ENCODE measurements at places on chromosomes 11 and 22. TPM values are rescaled to one million over a fixed set of nuclear protein-coding genes. Genes with fewer than 3 reads are reported as not detected.

DNA sequence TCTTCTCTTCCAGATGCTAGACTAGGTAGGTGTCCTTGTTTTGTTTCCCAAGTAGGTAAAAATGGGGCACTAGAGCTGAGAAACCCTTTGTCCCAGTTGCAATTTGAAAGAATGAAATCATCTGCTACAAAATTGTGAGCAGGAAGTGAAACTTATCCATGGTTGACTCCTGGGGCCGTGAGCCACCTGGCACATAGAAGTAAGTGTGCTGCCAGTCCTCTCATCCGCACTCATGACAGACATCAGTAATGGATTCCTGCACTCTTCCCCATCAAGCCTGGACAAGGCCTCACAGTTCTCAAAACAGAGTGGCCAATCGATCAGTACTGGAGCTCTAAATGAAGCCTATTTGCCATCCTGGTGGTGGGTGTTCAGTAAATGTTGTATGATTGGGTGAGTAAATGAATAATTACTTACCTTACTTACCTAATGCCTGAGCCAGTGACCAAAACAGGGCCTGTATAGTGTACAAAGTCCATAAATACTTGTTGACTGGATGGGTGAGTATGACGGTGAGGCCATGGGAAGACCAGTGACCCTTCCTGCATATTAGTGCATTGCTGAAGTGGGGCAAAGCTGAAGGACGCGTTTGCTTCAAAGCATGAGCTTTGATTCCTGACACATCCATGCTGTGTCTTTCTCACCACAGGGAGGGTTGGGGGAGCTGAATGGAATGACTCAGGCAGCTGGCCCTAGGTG lies 68.9 kb upstream of the HEPHL1 start:
- peaks cover 4% of the 10 kb centered on the region for H3K27me3 ChIP-seq
- no peak overlapping the region for H3K27ac ChIP-seq
- H3K36me3 ChIP-seq = no peaks in the 10 kb centered on the region
- H3K4me3 ChIP-seq = no peak overlapping the region
- DNase-seq = no peak

GRCh38 chr11:70603114-70603755 lies 204.9 kb downstream of the CTTN start:
- no peaks in the 10 kb centered on the region for H3K27me3 ChIP-seq
- no peak overlapping the region for H3K27ac ChIP-seq
- no peaks in the 10 kb centered on the region for H3K36me3 ChIP-seq
- H3K4me1 ChIP-seq = no peaks in the 10 kb centered on the region
- H3K4me3 ChIP-seq = no peak overlapping the region

TTC36 gene
- 0.62 TPM for total RNA-seq

KRTAP5-11 gene
- total RNA-seq = not detected

DNA sequence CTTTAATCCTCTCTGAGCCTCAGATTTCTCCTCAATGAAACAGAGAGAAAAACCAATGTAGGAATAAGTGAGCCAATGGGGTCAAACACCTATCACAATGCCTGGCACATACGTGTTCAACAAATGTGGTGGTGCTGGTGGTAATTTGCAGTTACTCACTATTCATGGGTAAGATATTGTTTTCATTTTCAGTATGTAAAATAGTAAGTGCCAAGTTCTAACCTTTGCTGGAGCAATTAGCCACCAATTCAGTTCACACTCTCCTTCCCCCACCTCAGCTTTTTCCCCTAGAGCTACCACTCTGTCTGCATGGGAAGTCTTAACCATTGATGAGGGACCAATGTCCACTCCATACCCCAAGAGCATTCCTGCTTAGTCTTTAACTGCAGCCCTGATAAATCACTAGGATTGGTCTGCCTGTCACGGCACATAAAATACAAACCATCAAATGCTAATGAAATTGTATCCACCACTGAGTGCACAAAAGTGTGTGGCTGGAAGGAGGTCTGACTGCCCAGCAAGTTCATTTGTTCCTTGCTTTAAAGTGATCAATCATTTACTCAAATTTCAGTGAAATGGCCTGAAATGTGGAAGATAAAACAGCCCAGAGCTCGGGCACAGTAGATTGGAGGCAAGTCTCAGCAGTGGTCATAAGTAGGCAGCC lies 187.4 kb upstream of the API5 start:
- no peak for DNase-seq
- no peaks in the 10 kb centered on the region for H3K4me1 ChIP-seq
- no peak overlapping the region for H3K27ac ChIP-seq
- no peak overlapping the region for H3K4me3 ChIP-seq
- H3K27me3 ChIP-seq = no peaks in the 10 kb centered on the region
- no peaks in the 10 kb centered on the region for H3K36me3 ChIP-seq

GRCh38 chr22:40238425-40239344 lies 61.0 kb downstream of the TNRC6B start:
- no peak overlapping the region for H3K4me3 ChIP-seq
- peaks cover 71% of the 10 kb centered on the region for H3K4me1 ChIP-seq
- no peak for DNase-seq
- peaks cover 26% of the 10 kb centered on the region for H3K36me3 ChIP-seq
- no peaks in the 10 kb centered on the region for H3K27me3 ChIP-seq
- H3K27ac ChIP-seq = peak overlapping the region; percentile 69

DNA sequence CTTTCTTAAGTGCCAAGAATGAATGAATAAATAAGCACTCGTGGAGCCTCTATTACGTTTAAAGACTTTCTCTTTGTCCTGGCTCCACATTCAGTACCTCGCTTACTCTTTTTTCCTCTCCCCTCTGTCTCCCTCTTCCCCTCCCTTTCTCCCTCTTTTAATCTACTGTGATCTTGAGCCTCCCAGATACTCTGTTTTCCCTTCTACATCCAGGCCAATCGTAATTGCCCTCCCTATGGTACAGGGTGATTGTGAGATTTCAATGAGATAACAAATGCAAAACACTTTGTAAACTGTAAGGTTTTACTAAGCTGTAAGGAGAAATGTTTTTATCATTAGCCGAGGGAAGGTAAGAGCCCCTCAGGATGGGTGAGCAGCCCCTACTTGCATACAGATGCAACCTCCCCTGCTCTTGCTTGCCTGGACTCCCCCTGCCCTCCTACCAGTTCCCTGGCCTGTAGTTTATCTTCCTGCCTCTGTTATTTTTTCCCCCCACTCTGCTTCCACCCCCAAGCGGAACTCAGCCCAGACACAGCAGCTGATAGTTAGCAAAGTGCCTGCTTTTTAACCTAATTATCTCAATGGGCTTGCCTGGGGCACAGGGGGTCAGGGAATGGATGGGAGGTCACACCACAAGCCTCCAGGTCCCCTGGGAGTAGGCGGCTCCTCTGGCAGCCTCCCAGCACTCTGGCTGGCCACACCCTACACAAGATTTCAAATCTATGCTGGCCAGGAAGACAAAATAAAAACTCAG lies 76.9 kb upstream of the CADM1 start:
- no peak overlapping the region for H3K4me3 ChIP-seq
- H3K27ac ChIP-seq = no peak overlapping the region
- H3K27me3 ChIP-seq = peaks cover 3% of the 10 kb centered on the region
- H3K36me3 ChIP-seq = no peaks in the 10 kb centered on the region
- DNase-seq = no peak

- DNase-seq = no peak
- peaks cover 17% of the 10 kb centered on the region for H3K36me3 ChIP-seq
- H3K27me3 ChIP-seq = peaks cover 97% of the 10 kb centered on the region
- peaks cover 44% of the 10 kb centered on the region for H3K4me1 ChIP-seq
- H3K27ac ChIP-seq = peak overlapping the region; percentile 48
These were observed 6.6 kb downstream of the PAX6 start for GRCh38 chr11:31804312-31805036.

DNA sequence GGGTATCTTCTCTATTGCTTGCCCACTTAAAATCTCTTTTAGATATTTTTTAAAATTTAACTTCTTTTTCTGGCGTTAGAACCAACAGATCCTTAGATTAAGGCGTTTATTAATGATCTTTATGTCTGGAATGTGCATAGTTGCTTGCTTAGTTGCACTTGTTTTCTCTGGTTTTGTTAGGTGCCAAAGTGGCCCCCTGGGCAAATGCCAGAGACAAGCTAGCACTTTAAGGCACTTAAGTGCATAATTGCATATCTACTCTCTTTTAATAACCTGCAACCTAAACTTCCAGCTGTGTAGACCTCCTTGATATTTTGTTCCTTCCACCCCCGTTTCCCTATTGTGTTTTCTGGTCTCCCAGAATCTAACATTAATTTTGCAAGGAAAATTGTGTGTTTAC lies 3.3 kb downstream of the RBM4 start:
- peaks cover 92% of the 10 kb centered on the region for H3K36me3 ChIP-seq
- H3K27me3 ChIP-seq = no peaks in the 10 kb centered on the region
- H3K4me1 ChIP-seq = peaks cover 89% of the 10 kb centered on the region
- no peak for DNase-seq
- peak overlapping the region; percentile 5 for H3K27ac ChIP-seq

- no peak for DNase-seq
- peaks cover 7% of the 10 kb centered on the region for H3K36me3 ChIP-seq
- H3K27me3 ChIP-seq = no peaks in the 10 kb centered on the region
- peaks cover 20% of the 10 kb centered on the region for H3K4me1 ChIP-seq
- peak overlapping the region; percentile 65 for H3K4me3 ChIP-seq
- no peak overlapping the region for H3K27ac ChIP-seq
These were observed 1.5 kb upstream of the TRABD start for GRCh38 chr22:50184004-50184901.

- no peaks in the 10 kb centered on the region for H3K27me3 ChIP-seq
- no peak for DNase-seq
- H3K4me1 ChIP-seq = no peaks in the 10 kb centered on the region
These were observed 29.4 kb downstream of the SHISA8 start for GRCh38 chr22:41885516-41885915.

INS gene
- not detected for total RNA-seq

PAK1 gene
- 40.1 TPM for total RNA-seq

DNA sequence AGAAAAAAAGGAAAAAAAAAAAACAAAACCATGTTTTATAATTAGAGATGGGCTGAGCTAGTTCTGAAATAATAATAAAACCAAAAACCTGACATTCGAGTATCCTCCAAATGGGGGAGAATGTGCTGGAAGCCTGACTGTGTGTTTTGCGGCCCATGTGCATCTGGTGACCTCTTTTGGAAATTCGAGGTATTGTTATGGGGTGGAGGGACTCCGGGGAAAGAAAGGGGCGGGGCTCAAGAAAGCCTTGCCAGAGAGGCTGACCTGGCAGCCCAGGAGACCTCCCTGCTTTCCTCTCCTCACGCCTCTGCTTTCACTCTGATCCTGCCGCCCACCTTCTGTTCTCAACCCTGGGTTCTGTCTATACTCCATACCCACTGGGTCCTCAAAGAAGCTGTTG lies 72.9 kb downstream of the CTTN start:
- no peak overlapping the region for H3K4me3 ChIP-seq
- H3K36me3 ChIP-seq = no peaks in the 10 kb centered on the region
- H3K27me3 ChIP-seq = no peaks in the 10 kb centered on the region
- H3K4me1 ChIP-seq = peaks cover 6% of the 10 kb centered on the region

- H3K27me3 ChIP-seq = no peaks in the 10 kb centered on the region
- H3K4me1 ChIP-seq = peaks cover 24% of the 10 kb centered on the region
- H3K36me3 ChIP-seq = peaks cover 12% of the 10 kb centered on the region
- no peak for DNase-seq
- H3K27ac ChIP-seq = no peak overlapping the region
These were observed 55.0 kb downstream of the MICAL2 start for GRCh38 chr11:12165237-12165875.

DNA sequence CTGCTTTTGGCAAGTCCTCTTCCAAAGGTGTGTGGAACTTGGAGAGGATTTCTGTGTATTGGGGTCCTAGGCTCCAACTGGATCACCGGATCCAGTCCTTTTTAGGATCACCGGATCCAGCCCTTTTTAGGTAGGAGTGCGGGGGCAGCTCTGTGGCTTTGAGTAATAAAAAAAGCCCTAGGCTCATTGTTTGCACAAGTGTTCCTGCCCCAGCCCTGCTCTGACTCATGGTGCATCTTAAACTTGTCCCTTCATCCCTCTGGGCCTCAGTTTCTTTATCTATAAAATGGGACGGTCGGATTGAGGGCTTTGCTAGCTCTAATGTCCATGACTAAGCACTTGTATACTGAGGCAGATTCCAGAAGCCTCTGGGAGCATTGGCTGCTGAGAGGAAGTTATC lies 22.7 kb upstream of the CD44 start:
- peaks cover 11% of the 10 kb centered on the region for H3K4me1 ChIP-seq
- H3K36me3 ChIP-seq = peaks cover 4% of the 10 kb centered on the region
- no peak overlapping the region for H3K27ac ChIP-seq
- no peak overlapping the region for H3K4me3 ChIP-seq
- no peak for DNase-seq

- H3K4me3 ChIP-seq = no peak overlapping the region
- no peak overlapping the region for H3K27ac ChIP-seq
- DNase-seq = no peak
- H3K4me1 ChIP-seq = peaks cover 11% of the 10 kb centered on the region
- no peaks in the 10 kb centered on the region for H3K36me3 ChIP-seq
These were observed 14.5 kb downstream of the MAP6 start for GRCh38 chr11:75654314-75654713.

GRCh38 chr11:11740073-11740702 lies 101.6 kb upstream of the USP47 start:
- no peaks in the 10 kb centered on the region for H3K36me3 ChIP-seq
- no peak overlapping the region for H3K4me3 ChIP-seq
- peaks cover 6% of the 10 kb centered on the region for H3K27me3 ChIP-seq
- no peak for DNase-seq
- H3K27ac ChIP-seq = no peak overlapping the region

GRCh38 chr11:131385763-131386390 lies 15.5 kb downstream of the NTM start:
- H3K36me3 ChIP-seq = no peaks in the 10 kb centered on the region
- no peak overlapping the region for H3K27ac ChIP-seq

GRCh38 chr11:112831969-112832766 lies 129.1 kb upstream of the NCAM1 start:
- H3K4me3 ChIP-seq = no peak overlapping the region
- no peak overlapping the region for H3K27ac ChIP-seq
- no peaks in the 10 kb centered on the region for H3K36me3 ChIP-seq
- DNase-seq = no peak
- H3K4me1 ChIP-seq = no peaks in the 10 kb centered on the region

- H3K4me1 ChIP-seq = peaks cover 4% of the 10 kb centered on the region
- no peak overlapping the region for H3K27ac ChIP-seq
- no peak overlapping the region for H3K4me3 ChIP-seq
- no peak for DNase-seq
- H3K27me3 ChIP-seq = no peaks in the 10 kb centered on the region
- peaks cover 3% of the 10 kb centered on the region for H3K36me3 ChIP-seq
These were observed 84.5 kb downstream of the MTMR3 start for GRCh38 chr22:29967461-29967860.

- DNase-seq = no peak
- peaks cover 32% of the 10 kb centered on the region for H3K4me1 ChIP-seq
- H3K4me3 ChIP-seq = no peak overlapping the region
- H3K36me3 ChIP-seq = peaks cover 25% of the 10 kb centered on the region
- H3K27me3 ChIP-seq = no peaks in the 10 kb centered on the region
These were observed 15.5 kb downstream of the APOL3 start for GRCh38 chr22:36144886-36145541.

DNA sequence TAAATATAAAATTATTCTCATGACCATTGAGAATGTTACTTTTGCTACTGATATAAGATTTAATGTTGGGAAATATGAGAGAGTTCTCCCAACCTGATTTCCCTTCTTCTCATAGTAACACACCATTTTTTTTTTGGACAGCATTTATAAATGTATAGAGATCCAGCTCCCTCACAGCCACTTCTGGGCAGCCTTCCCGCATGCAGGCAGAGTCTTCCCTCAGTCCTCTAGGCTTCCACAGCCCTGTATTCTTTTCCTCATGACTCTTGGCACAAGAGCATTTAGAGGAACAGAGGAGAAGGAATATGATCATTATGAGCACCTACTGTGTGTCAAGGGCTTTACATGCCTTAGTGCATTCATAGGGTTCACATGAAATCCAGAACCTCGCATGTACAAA lies 9.0 kb downstream of the DTX4 start:
- DNase-seq = no peak
- no peaks in the 10 kb centered on the region for H3K36me3 ChIP-seq
- H3K27ac ChIP-seq = no peak overlapping the region

NAALADL1 gene
- 9.8 TPM for total RNA-seq

MMP12 gene
- total RNA-seq = not detected
